Activated CD4-positive, alpha-beta T cell treated with anti-CD3 and anti-CD28 coated beads, Interleukin-10, Interleukin-2, amounts not matched to agents 100 ng/mL and 50 ng/mL, durations not matched to agents 16 hours and 8 hours (primary cell): ENCODE measurements at places on chromosomes 12 and 14.

DNA sequence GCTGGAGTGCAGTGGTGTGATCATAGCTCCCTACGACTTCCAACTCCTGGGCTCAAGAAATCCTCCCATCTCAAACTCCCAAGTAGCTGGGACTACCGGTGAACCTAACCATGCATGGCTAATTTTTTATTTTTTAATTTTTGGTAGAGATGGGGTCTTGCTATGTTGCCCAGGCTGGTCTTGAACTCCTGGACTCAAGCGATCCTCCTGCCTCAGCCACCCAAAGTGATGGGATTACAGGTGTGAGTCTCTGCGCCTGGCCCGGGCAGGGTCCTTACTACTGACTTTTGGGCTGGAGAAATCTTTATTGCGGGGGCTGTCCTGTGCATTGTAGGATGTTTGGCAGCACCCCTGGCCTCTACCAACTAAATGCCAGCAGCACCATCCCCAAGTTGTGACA is 44.4 kb upstream of the MED13L start:
- no peak for DNase-seq

DNA sequence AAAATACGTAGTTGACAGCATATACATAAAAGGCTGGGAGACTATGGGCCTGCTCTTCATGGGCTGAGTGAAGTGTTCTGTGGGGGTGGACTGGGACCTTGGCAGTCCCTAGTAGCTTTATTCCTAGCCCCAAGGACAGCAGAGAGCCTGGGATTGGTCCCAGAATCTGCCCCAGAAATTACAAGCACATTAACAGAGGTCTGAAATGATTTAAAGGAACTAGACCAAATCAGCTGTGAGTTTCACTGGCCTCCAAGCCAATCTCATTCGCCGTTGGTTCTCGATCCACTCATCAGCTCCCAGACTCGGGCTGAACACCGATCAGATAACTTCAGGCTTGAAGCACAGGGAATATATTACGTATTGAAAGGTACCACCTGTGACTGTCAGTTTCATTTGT is 77.0 kb upstream of the PSMC1 start:
- DNase-seq, result no peak

- peak; percentile 46 for DNase-seq
These were observed 304.1 kb upstream of the SSTR1 start for GRCh38 chr14:37903343-37904191.

GRCh38 chr12:57461276-57461916 is 1.8 kb downstream of the GLI1 start:
- DNase-seq, result peak; percentile 27

- no peak for DNase-seq
These were observed 220.2 kb upstream of the CPNE8 start for GRCh38 chr12:39125566-39125965.

GRCh38 chr12:5375547-5376295 is 56.2 kb upstream of the NTF3 start:
- DNase-seq, result no peak

- no peak for DNase-seq
These were observed 17.7 kb downstream of the DNAL1 start for GRCh38 chr14:73662487-73662943.

- no peak for DNase-seq
These were observed 19.6 kb downstream of the HIGD1C start for GRCh38 chr12:50971946-50972345.

DNA sequence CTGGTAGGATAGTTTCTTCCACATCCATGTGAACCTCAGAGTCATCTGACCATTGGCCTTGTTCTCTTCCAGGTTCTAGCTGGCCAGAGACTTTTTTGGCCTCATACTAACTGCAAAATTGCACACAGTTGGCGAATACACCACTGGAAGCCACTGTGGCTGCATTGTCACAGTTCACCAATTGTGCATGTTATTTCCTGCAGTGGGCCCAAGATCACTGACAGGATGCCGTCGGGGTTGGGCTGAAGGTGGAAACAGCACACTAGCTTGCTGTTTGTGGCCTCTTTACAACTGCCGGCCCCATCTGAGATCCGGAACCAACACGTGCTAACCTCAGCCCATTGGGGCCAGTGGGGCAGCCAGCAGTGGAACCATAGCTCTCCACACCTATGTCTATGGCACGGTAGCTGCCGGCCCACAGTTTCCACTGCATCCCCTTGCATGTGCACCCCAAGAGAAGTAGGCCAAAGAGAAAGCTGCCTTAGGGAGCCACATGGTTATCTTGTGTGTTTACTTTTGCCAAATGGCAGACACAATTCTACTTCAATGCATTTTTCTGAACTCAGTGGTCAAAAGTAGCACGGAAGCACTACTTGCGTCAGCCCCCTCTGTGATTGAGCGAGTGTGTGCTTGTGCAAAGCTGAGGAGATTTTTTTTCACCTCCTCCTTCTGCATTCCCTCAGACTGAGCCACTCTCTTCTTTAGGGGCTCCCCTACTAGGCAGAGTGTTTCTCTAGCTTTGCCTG is 464.0 kb downstream of the RAD51B start:
- DNase-seq, result peak; percentile 78

DNA sequence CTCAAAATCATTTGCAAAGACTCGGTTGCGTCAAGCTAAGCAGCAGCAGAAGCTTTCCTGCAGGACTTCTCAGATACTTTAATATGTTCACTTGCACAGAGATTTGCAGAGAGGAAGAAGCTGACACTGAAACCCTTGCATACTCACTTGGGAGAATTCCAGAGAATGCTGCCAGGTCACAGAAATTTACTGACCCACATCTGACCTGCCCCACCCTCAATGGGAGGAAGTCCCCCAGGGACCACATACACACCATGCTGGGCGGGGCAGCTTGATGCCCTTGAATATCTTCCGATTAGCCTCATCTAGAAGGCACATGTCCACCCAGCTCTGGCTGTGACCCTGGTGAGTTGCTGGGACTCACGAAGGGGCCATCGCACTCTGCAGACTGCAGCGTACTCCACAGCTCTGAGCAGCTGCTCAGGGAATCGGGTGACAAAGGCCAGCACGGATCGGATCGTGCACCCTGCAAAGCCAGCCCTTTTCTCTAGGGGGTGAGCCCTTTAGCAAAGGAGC is 83.2 kb downstream of the ITPK1 start:
- no peak for DNase-seq

- no peak for DNase-seq
These were observed 38.0 kb downstream of the TMEM120B start for GRCh38 chr12:121750507-121750955.

DNA sequence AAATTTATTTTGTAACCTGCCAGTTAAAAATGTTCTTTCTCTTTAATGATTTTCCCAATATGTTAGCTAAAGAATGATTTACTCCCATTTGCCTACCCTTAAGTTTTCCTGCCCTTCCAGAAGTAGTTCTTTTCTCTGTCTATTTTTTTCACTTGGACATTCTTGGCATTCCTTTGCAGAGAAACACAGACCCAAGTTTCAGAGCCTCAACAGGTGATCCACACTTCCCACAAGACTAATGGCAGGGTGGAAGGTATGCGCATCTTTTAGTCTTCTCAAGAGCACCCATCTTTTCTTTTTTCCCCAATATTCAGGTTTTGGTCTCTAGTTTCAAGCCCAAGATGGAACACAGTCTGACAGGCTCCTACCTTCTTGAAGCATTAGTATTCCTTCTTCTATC is 420.7 kb downstream of the ADAMTS20 start:
- no peak for DNase-seq

GRCh38 chr14:34300882-34301734 is 160.9 kb downstream of the SPTSSA start:
- peak; percentile 56 for DNase-seq

DNA sequence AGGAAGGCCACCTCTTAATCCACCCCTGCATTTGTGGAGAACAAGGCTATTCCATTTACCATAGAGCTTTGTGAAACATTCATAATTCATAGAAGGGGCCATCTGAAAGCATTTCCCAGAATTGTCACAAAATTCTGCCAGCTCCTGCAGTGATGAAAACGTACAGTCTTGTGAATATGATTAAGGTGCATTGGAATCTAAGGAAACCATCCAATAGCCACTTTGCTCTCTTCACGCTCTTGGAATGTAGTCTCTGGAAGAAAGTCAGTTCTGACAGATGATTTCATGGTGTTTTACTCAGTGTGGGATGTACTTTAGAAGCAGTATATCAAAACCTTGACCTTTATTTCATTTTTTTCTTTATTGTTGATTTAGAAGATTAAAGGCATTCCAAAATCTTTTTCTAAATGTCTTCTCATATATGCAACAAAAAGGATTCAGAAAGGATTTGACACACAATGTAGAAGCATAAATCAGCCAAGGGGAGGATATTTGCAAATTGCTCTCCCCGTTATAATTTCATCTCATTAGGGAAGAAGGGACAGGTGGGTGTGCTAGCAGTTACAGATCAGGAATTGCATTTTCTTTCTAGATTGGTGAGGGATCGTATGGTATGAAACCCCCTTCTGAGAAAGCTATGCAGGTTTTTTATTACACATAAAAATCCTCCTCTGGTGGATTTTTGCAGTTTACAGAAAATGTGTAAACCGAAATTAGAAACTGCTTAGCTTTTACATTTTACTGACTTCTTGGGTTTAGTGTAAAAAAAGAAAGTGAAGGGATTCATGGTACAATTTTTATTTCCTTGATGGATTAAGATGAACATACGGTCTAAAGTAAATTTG is 390.2 kb downstream of the LRIG3 start:
- no peak for DNase-seq

- DNase-seq, result no peak
These were observed 38.1 kb upstream of the LMNTD1 start for GRCh38 chr12:25591144-25591543.

- peak; percentile 97 for DNase-seq
These were observed at the start of gene DUSP6 for GRCh38 chr12:89352492-89353187. DUSP6 (minus strand) TSS chr12:89352501; CDS start chr12:89352039, 462 bp downstream.

- peak; percentile 46 for DNase-seq
These were observed 19.0 kb downstream of the FAM181A start for GRCh38 chr14:93946104-93946503.

DNA sequence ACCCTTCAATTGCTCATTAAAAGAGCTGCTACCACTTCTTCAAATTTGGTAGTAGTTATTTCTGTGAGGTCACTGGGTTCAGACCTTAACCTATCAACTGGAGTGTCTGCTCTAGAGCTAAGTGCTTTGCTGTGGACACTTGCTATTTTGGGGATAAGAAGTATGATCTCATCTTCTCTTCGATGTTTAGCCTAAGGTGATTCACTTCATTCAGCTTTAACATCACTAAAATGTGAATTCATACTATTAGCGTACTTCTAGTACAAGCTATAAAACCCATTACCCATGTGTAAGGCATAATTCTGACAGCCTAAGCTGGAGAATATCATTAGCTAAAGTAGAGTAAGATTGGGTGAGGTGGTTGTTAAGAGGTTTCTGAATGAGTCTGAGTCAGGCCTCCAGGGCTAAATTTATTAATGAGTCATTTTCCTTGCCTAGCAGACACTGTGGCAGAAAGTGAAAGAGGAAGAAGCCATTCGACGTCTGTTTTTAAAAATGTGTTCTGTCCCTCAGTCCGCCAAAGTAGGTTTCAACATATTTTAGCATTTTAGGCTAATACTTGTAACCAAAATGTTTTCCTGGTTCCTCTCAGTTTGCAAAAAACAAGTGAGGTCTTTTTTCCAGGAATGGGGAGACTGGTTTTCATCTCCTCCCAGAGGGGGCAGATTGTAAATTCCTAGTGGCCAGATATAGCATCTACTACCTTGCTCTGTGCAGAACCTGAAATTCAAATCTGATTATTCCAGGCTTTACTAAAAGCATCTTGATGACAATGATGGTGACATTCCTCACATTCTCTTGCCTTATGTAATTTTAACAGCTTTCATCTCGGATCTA is 103.6 kb downstream of the SSPN start:
- peak; percentile 85 for DNase-seq

DNA sequence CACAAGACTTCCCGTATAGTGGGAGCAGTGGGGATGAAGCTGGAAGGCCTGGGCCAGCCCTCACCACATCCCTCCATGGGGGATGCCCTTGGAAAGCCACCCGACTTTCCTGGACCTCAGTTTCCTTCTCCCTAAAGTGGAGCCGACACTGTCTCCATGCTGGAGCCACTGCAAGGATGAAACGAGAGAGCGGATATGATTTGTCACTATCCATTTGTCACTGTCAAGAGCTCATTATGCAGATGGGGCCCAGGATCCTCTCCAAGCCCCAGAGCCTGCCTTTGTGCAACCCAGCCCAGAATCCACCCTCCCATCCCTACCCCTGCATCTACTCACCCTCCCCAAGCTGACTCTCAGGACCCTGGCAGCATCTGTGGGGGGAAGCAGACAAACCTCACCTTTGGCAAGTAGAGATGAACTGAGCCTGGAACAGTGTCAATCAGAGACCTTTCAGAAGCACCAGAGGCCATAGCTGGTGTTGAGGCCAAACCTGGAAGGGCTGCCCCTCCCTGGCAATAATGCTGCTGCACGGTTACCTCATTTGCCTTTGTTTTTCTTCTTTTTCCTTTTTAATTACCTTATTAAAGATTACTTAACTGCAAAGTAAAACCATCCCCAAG is 287.7 kb upstream of the RTL1 start:
- no peak for DNase-seq

GRCh38 chr12:11510671-11511070 is 115.3 kb upstream of the PRB2 start:
- DNase-seq, result no peak

DNA sequence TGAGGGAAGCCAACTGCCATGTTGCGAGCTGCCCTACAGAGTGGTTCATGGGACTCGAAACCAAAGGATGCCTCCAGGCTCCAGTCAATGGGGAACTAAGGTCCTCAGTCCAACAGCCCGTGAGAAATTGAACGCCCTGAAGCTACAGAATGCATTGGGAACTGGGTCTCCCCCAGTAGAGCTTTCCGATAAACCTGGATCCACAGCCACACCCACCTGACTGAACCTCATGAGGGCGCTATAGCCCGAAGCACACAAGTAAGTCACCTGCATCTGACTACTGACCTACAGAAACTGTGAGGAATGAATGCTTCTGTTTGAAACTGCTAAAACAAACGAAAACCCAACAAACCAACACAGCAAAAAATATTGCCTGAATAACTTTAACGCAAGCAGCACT is 1297.7 kb downstream of the AACS start:
- no peak for DNase-seq

- DNase-seq, result no peak
These were observed 24.5 kb upstream of the HIGD1C start for GRCh38 chr12:50927766-50928224.

DNA sequence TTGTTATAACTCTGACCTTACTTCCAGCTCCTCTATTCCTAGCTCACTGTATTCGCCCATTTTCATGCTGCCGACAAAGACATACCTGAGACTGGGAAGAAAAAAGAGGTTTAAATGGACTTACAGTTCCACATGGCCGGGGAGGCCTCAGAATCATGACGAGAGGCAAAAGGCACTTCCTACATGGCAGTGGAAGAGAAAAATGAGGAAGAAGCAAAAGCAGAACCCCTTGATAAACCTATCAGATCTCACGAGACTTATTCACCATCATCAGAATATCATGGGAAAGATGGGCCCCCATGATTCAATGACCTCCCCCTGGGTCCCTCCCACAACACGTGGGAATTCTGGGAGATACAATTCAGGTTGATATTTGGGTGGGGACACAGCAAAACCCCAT is 14.5 kb upstream of the PHC1 start:
- no peak for DNase-seq

- DNase-seq, result no peak
These were observed 1.4 kb upstream of the TBX3 start for GRCh38 chr12:114685320-114685781.

GRCh38 chr12:117147639-117148038 is 42.6 kb downstream of the FBXO21 start:
- DNase-seq, result no peak

GRCh38 chr12:46357438-46358324 is 14.9 kb downstream of the SLC38A2 start:
- no peak for DNase-seq

- DNase-seq, result no peak
These were observed 5.1 kb downstream of the PKP2 start for GRCh38 chr12:32891526-32891925.

- DNase-seq, result peak; percentile 52
These were observed 19.6 kb downstream of the NINJ2 start for GRCh38 chr12:643475-644302.
